ENCODE measurements at places on chromosomes 5 and 9.

- no peak for DNase-seq
Measured at GRCh38 chr9:134066526-134066912, 1.3 kb downstream of the BRD3 start.

GRCh38 chr5:58281189-58281588 lies 178.7 kb downstream of the PLK2 start:
- DNase-seq, result no peak

DNA sequence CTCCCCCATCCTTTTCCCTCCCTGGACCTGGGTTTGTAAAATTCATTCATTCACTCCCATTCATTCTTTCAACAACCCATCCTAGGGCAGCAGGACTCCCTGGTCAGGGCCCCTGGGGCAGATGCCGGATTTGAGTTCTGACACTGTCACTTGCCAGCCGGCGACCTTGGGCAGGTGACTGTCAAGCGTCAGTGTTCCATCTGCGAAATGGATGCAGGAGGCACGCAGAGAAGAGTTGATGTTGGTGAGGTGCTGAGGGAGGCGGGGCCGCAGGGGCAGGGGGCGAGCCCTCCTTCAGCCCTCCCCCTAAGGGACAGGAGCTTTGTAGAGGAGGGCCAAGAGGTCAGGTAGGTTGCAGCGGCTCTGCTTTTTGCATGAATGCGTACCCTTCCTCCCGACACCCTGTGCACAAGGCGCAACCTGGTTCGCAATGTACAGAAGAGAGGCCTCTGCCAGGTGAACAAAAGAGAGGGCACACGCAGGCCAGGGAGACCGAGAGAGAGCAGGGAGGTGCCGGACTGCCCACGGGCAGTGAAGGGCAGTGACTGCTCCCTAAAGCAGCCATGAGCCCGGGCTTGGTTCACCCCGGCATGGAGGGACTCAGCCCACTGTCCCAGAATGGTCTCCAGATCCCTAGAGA lies 128.1 kb downstream of the BARX1 start:
- no peak for DNase-seq

DNA sequence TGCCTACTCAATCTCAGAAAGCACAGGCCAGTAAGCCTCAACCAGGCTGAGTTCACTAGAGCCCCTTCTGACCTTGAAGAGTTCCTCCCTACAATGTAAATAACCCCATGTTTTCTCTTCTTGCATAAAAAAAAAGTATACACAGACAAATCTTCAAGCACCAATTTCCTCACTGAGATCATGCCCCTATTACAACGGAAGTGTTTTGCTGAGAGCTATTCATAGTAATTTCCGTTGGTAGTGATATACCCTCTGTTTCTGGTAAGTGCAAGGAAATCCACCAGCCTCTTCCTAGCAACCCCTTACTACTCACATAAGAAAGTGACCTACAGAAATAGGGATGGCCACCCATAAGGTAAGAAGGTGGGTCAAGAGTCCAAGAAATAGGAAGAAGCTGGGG lies 76.4 kb upstream of the TARS1 start:
- DNase-seq, result no peak

- peak; percentile 40 for DNase-seq
Measured at GRCh38 chr5:113153512-113154097, 177.0 kb downstream of the DCP2 start.

- no peak for DNase-seq
Measured at GRCh38 chr9:74859786-74860185, 27.9 kb downstream of the TRPM6 start.

- DNase-seq, result no peak
Measured at GRCh38 chr5:55868846-55869245, 17.7 kb downstream of the IL31RA start.

DNA sequence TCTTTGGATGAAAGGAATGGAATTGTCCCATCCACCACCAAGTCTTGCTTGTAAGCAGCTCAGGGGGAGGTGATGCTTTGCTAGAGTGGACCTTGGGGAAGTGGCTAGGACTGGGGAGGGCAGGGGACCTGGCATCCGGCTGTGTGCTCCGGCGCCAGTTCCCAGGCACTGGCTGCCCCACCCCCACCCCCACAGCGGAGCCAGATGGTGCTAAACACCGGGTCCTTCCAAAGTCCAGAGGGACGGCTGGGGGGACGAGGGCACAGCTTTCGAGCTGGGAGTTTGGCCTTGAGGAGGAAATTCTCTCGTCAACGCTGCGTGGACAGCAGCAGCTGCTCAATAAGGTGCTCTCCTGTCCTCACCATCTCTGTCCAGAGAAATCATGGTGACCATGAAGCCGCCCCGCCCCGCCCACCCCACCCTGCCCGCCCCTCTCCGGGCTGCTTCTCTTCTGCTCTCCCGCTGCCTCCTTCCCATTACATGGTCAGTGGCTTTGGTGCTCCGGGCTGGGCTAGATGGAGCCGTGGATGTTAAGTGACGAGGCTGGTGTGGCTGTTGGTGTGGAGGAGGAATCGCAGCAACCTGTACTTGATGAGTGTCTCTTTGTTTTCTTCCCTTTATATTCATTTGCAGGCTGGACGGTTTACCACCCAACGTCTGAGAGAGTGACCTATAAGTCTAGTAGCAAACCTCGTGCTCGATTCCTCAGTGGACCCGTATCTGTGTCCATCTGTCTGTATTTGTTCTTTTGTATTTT lies 115.7 kb downstream of the WNK2 start:
- no peak for DNase-seq

DNA sequence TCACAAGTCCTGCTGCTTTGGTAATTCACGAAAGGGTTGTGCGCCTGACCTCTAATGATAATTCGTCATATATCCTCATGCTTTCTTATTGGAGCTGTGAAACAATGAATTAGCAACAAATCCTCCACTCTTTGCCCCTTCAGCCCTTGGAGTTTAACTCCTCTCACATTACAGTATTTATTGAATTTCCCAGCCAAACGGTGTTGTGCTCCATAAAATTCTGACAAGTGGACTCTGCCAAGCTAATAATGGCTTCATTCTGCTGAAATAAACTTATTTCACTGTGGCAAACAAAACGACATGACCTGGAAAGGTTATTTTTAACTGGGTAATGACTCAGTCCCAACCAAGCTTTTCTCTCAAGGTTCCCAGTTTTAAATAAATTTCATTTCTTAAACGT lies 984.4 kb upstream of the DMAC1 start:
- no peak for DNase-seq

DNA sequence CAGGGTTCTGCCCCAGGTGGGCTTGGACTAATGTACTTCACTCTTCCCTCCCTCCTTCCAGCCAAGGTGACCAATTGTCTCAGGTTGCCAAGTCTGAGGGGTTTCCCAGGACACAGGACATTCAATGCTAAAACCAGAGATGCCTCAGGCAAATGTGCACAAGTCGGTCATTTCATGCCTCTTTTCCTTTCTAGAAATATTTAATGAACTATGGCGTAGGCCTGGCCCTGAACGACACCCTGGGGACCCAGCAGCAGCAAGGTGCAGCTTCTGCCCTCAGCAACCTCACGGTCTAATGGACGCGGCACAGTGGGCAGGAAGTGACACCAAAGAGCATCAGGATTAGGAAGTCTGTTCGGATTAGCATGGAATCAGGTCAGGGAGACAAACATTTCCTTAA lies 148.1 kb downstream of the MTX3 start:
- DNase-seq, result no peak

DNA sequence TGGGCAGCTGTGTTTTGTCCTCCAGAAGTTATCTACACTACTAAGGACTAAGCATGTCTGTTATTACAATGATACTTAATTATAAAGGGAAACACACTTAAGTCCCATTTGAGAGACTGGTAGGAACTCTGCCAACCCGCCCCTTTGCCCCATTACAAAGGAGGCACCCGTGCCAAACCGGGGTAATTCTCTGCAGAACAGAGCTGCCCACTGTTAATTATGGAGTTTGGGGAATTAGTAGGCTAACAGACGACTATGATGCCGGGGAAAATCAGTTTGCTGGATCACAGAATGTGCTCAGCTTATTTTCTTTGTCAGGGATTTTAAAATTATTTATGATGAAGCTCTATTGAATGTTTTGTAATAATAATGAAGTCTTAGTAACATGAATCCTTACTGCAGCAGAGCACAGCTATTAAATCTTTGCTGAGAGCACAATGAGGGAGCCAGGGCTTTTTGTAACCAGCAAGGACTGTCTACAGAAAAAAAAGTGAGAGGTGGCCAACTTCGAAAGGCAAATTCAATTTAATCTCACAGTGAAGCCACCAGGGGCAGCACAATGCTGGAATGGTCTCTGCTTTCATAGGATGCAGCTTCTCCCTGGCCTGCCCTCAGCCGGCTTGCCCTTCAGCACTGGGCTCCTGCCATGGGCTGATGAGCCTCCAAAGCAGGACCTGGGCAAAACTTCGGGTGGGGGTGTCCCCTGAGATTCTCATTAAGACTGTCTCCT lies 134.5 kb downstream of the GNAQ start:
- no peak for DNase-seq
